ENCODE measurements at places on chromosomes 11 and 22. TPM values are rescaled to one million over a fixed set of nuclear protein-coding genes. Genes with fewer than 3 reads are reported as not detected.

The PNPLA5 gene
- total RNA-seq, result not detected

The HORMAD2 gene
- total RNA-seq, result not detected

The ZNF70 gene
- total RNA-seq, result 8.0 TPM

The RHBDD3 gene
- total RNA-seq, result 56.5 TPM

The RAB36 gene
- total RNA-seq, result 2.2 TPM

The OR52N4 gene
- not detected for total RNA-seq

The GAS2 gene
- 1.4 TPM for total RNA-seq

The CABP4 gene
- not detected for total RNA-seq

The ANO1 gene
- 3.8 TPM for total RNA-seq

The HDAC10 gene
- total RNA-seq, result 42.1 TPM

The LARGE2 gene
- 0.95 TPM for total RNA-seq

The GPR83 gene
- 0.31 TPM for total RNA-seq

DNA sequence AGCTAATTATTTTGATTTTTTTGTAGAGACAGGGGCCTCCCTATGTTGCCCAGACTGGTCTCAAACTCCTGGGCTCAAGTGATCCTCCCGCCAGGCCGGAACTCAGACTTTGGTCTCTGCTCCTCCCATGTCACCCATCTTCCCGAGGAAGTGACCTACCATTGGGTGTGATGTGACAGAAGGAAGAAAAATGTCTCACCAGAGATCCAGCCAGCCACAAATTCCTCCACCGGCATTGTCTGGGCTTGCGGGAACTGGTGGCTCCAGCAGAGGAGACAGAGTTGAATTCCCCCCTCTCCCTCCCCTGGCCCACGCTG lies 772 bp downstream of the SLC25A45 start:
- no peak for DNase-seq

- no peak for DNase-seq
Observed at GRCh38 chr11:119262668-119263351, 54.1 kb downstream of the MCAM start.

DNA sequence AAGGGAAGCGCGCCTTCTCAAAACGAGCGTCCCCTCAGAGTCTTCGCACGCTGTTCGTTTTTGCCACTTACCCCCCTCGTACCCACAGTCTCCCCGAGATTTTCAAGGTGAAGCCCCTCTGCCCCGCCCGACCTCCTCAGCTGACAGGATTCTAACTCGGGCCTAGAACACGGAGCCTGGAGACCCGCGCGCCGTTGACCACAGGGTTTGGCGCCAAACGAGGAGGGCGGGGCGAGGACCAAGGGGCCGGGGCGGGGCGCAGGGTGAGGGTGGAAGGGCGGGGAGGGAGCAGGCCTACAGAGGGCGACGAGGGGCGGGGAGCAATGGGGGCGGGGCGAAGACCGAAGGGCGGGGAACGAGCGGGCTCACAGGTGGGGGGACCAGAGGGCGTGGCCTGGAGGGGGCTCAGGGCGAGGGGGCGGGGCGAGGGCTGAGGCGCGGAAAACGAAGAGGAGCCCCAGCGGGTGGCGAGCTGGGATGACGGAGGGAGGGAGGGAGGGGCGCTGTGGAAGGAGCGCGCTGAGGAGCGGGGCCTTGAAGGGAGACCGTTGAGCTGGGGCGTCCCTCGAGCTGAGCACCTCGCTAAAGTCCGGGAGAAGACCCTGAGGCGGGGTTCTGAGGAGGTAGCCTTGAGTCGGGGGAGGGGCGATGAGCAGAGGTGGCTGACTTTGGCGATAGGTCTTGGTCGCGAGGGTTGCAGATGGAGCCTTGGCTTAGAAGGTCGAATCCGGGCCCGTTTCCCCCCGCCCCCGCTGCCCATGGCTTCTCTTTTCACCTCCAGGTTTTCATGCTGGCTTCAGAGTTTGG lies at the start of gene DMC1:
Gene DMC1 (minus strand): TSS at position 212 of the 807 bp plus-strand sequence. CDS start 1,927 bp downstream, outside the sequence.
- DNase-seq, result peak; percentile 92

DNA sequence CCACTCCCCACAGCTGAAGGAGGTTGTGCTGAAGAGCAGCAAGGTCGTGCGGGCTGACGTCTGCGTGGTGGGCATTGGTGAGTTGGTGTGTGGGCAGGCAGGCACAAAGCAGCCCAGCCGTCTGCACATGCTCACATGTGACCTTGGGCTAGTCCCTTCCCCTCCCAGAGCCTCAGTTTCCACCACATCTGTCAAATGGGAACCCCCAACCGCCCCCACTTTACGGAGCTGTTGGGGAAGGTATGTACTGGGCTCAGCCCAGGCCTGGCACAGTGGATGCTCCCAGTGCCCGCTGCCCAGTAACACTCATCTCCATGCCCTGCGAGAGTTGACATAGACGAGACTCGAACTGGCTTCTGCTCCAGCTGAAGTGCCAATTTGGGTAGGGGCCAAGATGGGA lies 5.1 kb upstream of the LZTR1 start:
- DNase-seq, result no peak

DNA sequence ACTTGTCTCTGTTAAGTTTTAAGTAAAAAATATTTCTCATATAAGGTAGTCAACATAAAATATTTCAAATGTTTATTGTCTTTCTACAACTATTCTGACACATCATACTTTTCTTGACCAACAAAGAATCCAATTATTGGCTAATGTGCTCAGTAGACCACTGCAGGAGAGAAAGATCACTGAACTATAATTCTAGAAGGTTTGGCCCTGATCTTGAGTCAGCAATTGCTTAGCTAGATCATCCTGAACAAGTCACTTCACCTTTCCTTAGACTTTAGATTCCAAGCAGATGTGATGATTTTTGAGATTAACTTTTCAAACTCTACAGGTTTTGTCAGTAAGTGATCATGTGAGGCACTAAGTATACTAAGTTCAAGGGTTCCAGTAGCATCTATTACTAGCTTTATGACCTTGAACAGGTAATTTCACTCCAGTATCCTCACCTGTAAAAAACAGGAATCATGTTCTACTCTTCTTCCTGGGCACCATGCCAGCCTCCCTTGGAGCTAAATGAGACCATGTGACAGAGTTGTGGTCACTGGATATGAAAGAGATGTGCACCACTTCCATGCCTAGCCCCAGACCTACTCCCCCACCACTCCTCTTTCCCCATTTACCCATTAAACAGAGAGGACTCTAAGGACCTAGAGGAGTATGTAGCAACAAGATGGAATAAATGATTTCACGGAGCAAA lies 17.3 kb downstream of the PGM2L1 start:
- no peak for DNase-seq

GRCh38 chr11:106172386-106172991 lies 95.0 kb downstream of the AASDHPPT start:
- no peak for DNase-seq

- no peak for DNase-seq
Observed at GRCh38 chr11:14089690-14090462, 127.4 kb downstream of the SPON1 start.

GRCh38 chr11:122617297-122617696 lies 38.2 kb upstream of the UBASH3B start:
- DNase-seq, result no peak

GRCh38 chr11:110857892-110858546 lies 145.8 kb upstream of the ARHGAP20 start:
- no peak for DNase-seq

GRCh38 chr22:29456211-29456671 lies 17.9 kb downstream of the RFPL1 start:
- DNase-seq, result no peak

DNA sequence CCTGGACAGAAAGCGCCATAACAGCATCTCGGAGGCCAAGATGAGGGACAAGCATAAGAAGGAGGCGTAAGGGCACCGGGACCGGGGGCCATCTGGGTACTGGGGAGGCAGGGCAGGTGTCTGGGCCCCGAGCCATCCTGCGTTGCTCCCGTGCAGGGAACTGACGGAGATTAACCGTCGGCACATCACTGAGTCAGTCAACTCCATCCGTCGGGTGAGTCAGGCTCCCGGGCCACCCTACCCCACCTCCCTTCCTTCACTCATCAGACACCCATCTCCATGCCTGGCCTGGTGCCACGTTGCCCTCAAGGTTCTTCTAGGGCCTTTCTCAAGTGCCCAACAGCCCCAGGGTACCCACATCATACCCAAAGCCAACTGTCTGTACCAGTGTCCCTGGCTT lies 15.0 kb downstream of the PLCB3 start:
- no peak for DNase-seq

DNA sequence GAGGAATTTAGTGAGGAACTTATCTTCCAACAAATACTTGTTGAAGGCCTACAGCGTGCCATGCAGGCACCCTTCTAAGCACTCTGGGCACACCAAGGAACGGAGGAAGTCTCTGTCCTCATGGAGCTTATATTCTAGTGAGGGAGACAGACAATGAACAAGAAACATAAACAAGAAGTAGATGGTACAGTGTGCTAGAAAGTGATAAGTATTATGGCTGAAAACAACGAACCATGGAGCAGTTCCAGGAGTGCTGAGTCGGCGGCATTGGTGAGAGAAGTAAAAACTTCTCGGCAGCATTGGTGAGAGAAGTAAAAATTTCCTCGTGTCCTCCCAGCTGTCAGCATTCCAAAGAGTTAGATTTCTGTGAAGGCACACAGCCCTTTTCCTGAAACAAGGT lies 53.2 kb downstream of the FAM76B start:
- DNase-seq, result no peak

- DNase-seq, result no peak
Observed at GRCh38 chr11:99585606-99586005, 564.9 kb downstream of the CNTN5 start.

DNA sequence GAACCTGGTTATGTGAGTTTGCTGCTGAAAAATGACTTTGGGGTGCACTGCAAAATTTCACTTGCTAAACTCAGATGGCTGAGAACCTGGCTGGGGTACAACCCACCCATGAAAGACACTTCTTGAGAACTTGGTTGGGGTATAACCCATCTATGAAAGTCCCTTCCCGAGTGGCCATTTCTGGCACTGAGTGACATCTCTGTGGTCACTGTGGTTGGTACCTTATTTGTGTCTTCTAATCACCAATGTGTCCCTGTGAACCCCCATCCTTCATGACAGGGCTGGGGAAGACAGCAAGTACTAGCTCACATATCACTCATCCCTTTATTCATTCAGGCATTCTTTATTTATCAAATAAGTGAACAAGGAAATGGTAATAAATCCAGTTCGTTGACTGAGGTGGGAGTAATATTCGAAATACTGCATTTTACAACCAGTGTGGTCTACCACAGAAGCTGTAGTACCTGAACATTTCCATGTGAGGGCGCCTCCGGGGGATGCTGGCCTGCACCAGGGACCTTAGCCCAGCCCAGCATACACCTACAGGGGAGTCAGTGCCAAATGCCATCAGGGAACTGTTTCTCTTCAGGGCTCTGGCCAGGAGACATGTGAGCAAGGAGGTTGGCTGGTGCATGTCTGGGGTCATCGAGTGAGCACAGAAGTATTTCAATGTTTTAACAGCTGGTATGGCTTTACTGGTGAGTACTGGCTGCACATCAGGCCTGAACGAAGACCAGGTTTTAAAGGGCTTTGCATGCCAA lies 122.1 kb downstream of the CSNK2A3 start:
- DNase-seq, result peak; percentile 58

DNA sequence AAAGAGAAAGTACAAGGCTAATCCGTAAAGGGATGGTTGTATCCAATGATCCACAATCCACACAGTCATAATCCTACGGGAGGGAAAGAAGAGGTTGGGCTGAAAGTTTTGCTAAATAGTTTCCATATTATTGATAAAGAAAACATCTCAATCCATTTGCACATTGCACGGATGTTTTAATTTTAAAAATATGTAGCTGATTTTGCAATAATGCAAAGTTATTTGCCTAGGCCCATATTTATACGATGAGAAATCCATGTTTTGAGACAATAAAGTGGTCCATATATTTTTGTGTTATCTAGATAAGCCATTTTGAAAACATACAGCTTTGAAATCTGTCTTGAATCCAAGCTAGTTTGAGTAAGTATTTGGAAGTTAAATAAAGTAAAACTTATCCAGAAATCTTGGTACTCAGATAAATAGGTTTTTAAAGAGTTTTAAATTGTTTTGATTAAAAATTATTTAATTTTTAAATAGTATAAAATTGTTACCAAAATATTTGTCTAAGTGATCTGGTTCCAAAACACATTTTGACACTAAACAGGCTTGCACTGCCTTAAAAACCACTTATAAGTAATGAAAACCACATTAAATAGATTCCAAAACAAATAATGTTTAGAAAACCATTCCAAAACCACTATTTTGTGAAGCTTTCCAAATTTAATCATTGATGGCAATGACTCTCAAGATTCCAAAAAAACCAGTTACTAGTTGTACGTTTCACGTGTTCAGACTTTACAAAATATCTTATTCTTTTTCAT lies 38.2 kb upstream of the PAMR1 start:
- no peak for DNase-seq

GRCh38 chr11:12175694-12176241 lies 65.4 kb downstream of the MICAL2 start:
- no peak for DNase-seq

DNA sequence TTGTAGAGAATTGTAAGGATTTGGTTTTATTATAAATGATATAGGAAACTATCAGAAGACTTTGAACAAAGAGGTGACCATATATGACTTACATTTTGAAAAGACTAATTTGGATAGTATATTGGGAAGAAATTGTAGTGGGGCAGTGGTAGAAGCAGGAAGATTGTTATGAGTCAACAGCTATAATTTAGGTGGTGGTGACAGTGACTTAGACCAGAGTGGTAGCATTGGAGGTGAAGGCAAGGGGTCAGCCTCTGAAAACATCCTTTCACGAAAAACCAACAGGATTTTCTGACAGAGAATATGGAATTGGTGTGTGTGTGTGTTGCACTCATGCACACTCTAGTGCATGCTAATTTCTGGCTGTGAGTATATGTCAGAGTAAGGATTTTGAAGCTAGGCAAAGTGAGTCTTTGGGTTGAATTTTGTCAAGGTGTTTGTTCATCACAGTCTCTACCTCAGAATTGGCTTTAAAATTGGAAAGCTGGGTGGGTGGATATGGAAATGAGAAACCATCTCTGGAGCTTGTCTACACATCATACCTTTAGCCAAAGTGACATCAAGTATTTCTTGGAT lies 8.2 kb upstream of the HBE1 start:
- DNase-seq, result no peak

DNA sequence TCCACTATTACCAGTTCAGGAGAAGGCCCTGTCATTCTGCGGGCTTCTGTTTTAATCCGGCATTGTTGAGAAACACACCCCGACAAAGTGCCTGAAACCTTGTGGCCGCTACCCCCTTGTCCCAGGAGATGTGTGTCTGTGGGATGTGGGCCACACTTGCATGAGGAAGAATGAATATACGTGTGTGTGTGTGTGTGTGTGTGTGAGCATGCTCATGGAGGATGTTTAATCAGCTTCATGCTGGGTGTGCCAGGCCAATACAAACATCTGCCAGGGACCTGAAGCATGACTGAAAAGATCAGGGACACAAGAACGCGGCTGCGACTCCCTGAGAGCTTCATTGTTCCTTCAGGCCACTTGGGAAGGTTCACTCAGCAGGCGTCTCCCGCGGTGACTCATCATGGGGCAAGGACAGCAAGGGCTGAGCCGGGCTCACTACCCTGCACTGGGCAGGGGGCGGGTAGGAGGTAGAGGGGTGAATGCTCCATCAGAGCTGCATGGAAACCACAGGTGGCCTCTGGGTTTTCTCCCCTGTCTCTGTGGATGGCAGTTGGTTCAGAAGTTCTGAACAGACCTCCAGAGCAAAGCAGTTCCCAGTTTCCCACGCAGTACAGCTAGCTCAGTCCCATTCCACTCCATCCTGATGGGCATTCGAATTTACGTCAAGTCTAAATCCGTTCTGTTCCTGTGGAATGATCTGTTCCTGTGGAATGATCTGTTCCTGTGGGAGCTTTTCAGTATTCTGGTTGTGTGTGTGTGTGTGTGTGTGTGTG lies 7.0 kb upstream of the MALAT1 start:
- DNase-seq, result no peak

GRCh38 chr11:2186669-2187279 lies 15.2 kb upstream of the TH start:
- peak; percentile 55 for DNase-seq

All from endothelial cell (in vitro differentiated cells).